Islet precursor cell (in vitro differentiated cells): ENCODE measurements at places on chromosomes 11 and 22.

GRCh38 chr22:46173152-46173551 lies 22.8 kb downstream of the PPARA start:
- DNase-seq: no peak

GRCh38 chr11:128720522-128720985 lies 26.7 kb downstream of the FLI1 start:
- peak; percentile 84 for DNase-seq

DNA sequence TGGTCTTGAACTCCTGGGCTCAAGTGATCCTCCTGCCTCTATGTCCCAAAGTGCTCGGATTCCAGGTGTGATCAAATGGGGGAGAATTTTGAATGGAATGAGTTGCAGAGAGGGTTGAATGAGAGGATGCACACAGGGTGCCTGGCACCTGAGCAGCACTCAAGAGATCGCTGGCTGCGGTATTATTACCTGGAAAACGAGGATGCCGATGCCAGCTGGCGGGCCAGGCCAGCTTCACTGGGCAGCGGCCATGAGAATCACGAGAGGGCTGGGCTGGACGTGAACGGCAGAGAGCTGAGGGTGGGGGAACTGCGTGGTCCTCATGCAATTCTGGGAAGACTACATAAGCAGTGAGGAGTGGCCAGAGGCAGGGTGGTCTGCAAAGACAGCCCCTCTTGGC lies 2.9 kb downstream of the MGAT3 start:
- no peak for DNase-seq

GRCh38 chr22:18070556-18071306 lies 7.1 kb upstream of the PEX26 start:
- DNase-seq: no peak

GRCh38 chr22:40560551-40560950 lies 76.0 kb downstream of the MRTFA start:
- no peak for DNase-seq

DNA sequence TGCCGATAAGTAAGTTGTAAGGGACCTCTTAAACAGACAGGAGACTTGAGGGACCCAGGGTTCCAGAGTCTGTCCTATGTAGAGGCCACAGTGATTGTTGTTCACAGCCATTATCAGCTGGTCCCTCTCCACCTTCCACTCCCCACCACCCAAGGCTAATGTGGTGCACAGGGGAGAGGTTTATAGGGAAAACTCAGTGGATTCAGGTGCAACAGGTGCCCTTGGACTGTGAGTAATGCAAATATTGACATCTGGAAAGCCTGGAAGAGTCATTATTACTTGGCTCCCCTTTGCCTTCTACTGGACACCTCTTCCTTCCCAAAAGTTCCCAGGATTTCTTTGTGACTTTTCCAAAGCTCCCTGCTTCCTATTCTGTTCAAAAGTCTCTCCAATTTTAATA lies 441.1 kb upstream of the CCDC90B start:
- no peak for DNase-seq

DNA sequence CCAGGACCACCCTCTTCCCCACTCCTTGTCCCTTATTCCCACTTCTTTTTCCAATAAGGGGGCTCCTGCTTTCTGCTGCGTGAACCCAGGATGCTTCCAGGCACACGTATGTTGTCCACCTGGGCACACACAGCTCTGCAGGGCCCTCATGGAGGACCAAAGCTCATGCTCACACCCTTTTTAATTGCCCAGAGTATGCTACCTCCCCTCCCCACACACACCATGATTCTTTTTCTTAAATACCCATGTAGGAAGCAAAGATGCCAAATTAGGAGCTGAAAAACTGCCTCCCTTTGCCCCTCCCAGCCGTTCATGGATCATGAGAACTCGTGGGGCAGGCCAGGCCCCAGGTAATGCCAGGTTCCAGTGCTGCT lies 5.1 kb downstream of the NECTIN1 start:
- DNase-seq: no peak

GRCh38 chr11:2312232-2313042 lies 10.6 kb downstream of the TSPAN32 start:
- DNase-seq: peak; percentile 77

GRCh38 chr11:120129570-120129969 lies 8.3 kb downstream of the TRIM29 start:
- no peak for DNase-seq

GRCh38 chr11:1226226-1226985 lies 3.5 kb downstream of the MUC5B start:
- DNase-seq: peak; percentile 43

GRCh38 chr22:50422046-50422445 lies 52.8 kb downstream of the SBF1 start:
- no peak for DNase-seq

GRCh38 chr11:36000616-36001190 lies 56.8 kb downstream of the LDLRAD3 start:
- DNase-seq: peak; percentile 63

DNA sequence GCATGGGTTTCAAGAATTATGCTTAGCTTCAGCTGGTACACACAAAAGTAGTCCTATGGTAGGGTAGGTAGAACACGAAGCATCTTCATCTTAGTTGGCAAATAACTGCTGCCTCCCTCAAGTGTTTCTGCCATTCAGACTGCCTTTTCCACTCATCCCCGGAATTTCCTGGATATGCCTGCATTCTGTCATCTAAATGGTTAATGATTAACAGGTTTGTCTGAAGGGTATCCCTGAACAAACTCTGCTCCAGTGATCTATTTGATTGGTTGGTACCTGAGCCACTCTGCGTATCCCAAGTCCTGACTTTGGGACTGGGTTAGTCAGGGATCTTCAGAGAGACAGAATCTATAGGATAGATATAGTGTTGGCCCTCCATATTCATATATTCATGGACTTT lies 272.3 kb upstream of the RAG2 start:
- DNase-seq: no peak

GRCh38 chr11:14513800-14514199 lies 6.4 kb downstream of the PSMA1 start:
- no peak for DNase-seq

- no peak for DNase-seq
Measured at GRCh38 chr11:59676205-59676604, 7.4 kb upstream of the PATL1 start.

DNA sequence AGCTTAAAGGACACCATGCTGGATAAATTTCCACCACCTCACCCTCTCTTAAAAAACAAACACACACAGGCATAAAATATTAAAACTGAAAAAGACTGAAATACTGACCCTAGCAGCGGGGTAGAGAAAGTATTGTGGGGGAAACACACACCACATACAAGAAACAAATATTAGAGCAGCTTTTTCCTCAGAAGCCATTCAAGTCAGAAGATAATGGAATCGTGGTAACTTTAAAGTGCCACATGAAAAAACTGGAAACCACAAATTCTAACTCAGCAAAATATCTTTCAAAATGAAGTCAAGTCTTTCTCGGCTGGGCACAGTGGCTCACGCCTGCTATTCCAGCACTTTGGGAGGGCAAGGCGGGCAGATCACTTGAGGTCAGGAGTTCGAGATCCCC lies 223.2 kb downstream of the DYNC2H1 start:
- DNase-seq: no peak

DNA sequence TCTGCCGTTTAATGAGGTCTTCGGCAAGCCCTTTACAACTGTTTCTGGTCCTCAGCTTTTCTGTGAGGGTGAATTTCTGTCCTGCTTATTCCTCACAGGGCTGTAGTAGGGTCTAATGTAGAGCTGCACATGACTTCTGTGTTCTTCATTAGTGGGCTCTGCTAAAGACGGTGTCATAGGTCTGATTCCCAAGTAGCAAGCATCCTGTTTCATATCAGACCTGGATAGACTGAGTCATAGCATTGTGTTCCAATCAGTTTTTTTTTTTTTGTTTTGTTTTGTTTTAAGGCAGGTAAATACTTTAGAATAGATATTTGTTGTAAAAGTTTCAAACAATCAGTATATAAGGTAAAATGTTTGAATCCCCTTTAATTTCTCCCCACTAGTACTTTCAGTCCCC lies 35.4 kb downstream of the BIRC2 start:
- DNase-seq: no peak

- no peak for DNase-seq
Measured at GRCh38 chr11:122181893-122182292, 65.9 kb upstream of the BLID start.

- no peak for DNase-seq
Measured at GRCh38 chr22:17783312-17783711, 9.0 kb upstream of the BID start.

DNA sequence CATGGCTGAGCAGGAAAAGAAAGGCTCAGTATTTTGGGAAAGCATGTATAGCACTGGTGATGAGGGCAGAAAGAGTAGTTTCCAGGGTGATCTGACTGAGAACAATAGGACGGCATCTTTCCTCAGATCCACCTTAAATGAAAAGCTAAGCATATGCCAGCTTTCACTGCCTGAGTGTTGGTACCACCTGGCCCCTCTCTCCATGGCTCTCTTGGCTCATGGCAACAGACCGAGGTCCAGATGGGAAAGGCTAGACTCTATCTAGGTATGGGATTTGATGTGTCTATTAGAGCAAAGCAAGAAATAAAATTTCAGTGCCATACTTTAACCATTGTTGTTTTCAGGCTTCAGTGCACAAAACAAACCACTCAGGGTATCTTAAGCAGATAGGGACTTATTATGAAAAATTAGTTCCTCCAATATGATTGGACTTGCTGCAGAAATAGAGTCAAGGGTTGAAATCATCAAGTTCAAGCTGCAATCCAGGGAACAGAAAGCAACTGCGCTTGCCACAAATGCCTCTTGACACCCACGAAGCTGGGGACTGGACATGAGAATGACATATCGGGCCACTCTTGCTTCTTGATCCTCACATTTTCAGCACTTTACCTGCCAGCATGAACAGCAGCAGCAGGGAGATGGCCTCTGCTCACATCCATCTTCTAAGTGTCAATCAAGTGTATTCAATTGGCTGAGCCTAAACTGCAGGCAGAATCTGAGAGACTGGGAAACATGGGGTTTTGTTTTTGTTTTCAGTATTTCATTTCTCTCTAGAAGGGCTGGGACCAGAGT lies 64.0 kb upstream of the SNX19 start:
- DNase-seq: no peak

GRCh38 chr11:115845872-115846271 lies 341.7 kb upstream of the CADM1 start:
- no peak for DNase-seq

GRCh38 chr11:38680746-38681145 lies 2082.7 kb upstream of the RAG2 start:
- DNase-seq: no peak

- no peak for DNase-seq
Measured at GRCh38 chr22:20229916-20230775, 38.0 kb downstream of the RTN4R start.

DNA sequence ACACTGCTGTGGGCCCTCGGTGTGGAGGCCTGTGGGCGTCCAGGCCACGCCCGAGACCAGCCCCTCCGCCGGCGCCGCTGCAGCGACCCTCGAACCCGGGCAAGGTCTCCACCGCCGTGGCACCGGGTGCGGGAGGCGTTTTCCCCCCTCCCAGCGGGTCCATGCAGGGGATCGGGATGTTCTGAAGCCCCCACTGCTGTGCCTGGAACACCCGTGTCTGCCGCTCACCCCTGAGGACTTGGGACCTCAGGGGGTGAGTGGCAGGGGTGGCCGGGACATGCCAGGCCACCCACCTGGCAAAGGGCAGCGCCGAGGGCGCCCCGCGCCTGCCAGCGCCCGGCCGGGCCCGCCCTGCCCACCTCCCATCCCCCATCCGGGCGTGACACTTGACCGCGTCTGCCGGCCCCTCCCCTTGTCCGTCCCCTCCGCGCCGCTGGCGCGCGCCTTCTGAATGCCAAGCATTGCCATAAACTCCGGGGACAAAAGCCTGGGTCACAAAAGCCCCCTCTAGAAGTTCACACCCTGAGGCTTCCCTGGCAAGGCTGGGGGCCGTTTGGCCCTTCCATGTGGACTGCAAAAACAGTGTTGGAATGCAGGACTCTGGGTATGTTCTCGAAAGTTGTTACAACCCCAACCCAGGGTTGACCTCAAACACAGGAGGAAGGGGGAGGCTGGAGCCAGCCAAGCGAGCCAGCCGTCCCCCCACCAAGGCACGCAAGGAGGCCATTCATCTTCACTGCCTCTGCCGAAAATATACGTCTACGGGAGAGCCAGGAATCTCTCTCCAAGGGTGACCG lies 819 bp upstream of the KCNQ1OT1 start:
- peak; percentile 75 for DNase-seq

DNA sequence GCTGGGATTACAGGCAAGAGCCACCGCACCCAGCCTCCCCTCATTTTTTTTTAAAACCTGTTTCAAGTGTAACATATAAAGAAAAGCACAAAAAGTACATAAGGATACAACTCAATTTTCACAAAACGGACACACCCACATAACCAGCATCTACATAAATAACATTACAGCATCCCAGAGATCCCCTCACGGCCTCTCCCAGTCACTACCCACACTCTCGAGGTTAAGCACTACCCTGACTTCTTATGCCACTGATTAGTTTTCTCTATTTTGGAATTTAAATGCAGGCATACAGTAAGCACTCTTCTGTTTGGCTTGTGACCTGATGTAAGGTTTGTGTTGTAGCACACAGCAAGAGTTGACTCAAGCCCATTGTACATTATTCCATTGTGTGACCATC lies 82.5 kb downstream of the CLPB start:
- DNase-seq: no peak

GRCh38 chr11:64181506-64182411 lies 4.2 kb upstream of the STIP1 start:
- DNase-seq: peak; percentile 98

- no peak for DNase-seq
Measured at GRCh38 chr11:114182471-114183043, 113.6 kb upstream of the NNMT start.

DNA sequence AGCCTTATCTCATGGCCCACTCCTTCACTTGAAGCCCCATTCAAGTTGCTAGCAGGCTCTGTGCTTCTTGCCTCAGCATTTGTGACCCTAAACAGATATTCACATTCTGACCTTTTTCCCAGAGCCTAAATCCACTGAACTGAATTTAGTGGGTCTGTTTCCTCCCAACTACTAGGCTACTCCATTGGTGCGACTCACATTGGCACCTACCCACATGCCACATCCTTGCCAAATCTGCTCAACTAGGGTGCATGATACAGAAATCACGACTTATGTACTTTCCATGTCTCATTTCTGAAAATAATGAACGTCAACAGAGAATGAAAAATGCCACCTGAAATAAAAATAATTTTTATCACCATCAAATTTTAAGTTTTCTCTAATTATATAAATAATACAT lies 8.4 kb upstream of the MMP12 start:
- no peak for DNase-seq

- no peak for DNase-seq
Measured at GRCh38 chr11:70587075-70587389, 188.7 kb downstream of the CTTN start.

DNA sequence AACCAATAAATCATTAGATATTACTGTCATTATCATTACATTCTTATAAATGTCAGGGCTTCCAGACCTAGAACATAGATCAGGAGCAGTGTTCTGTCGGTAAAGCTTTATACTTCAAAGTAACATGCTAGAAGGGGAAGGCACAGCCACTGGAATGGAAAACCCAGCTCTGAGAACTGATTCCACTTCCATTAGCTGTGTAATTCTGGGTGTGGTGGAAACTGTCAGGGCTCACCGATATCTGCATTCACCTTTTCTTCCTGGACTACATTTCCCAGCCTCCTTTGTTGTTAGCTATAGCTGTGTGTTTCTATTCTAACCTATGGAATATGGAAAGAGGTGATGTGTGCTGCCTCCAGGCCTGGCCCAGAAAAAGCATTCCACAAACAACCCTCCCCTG lies 585.8 kb downstream of the BUD13 start:
- DNase-seq: no peak
